Naive thymus-derived CD4-positive, alpha-beta T cell (primary cell): ENCODE measurements at places on chromosomes 3 and 15. TPM values are rescaled to one million over a fixed set of nuclear protein-coding genes. Genes with fewer than 3 reads are reported as not detected.

DHX30 gene
- total RNA-seq = 80.1 TPM

PTH1R gene
- not detected for total RNA-seq

EPB42 gene
- not detected in 2 replicates for total RNA-seq

PTPRG gene
- 1.1 and 1.7 TPM in 2 replicates for total RNA-seq

IQCF5 gene
- not detected in 2 replicates for total RNA-seq

SLC25A20 gene
- 11.7 TPM for total RNA-seq

PRR20G gene
- not detected for total RNA-seq

FBXO45 gene
- 8.2 TPM for total RNA-seq

C3orf20 gene
- total RNA-seq = 0.31 and 0.48 TPM in 2 replicates

CPEB1 gene
- 0.24 TPM for total RNA-seq

IGSF11 gene
- total RNA-seq = not detected

EOGT gene
- total RNA-seq = 10.3 and 10.5 TPM in 2 replicates

CCDC13 gene
- 0.41 and 0.84 TPM in 2 replicates for total RNA-seq

CD276 gene
- 1.9 TPM for total RNA-seq

ATOSA gene
- 103 TPM for total RNA-seq

ACTRT3 gene
- total RNA-seq = 0.28 and 0.36 TPM in 2 replicates

EFCC1 gene
- total RNA-seq = not detected

TRIM42 gene
- not detected for total RNA-seq

NCK1 gene
- total RNA-seq = 55.3 TPM

ANKUB1 gene
- not detected for total RNA-seq

MEX3B gene
- total RNA-seq = 1.1 TPM

DZIP1L gene
- not detected for total RNA-seq

SERINC4 gene
- total RNA-seq = 0.30 TPM

TTC21A gene
- 2.8 TPM for total RNA-seq

SUSD5 gene
- total RNA-seq = not detected

SH3GL3 gene
- not detected for total RNA-seq
